ENCODE measurements at places on chromosomes 12 and 14.

DNA sequence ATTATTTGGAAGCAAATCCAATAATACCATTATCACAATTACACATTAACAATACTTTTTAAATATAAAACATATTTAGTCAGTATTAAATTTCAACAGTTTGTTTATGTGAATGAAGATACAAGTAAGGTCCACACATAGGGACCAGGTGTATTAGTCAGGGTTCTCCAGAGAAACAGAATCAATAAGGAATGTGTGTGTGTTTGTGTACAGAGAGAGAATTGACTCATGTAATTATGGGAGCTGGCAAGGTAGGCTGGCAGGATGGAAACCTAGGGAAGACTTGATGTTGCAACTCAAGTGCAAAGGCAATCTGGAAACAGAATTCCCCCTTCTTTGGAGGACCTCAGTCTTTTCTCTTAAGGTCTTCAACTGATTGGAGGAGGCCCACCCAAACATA is 123.2 kb upstream of the OTX2 start:
- DNase-seq, result no peak

- DNase-seq, result no peak
Measured at GRCh38 chr14:62251237-62251636, 489.0 kb downstream of the SNAPC1 start.

GRCh38 chr14:103195828-103196615 is 72.8 kb downstream of the TNFAIP2 start:
- no peak for DNase-seq

- DNase-seq, result no peak
Measured at GRCh38 chr12:91630083-91630482, 447.5 kb upstream of the DCN start.

GRCh38 chr12:51320695-51321320 is 3.2 kb downstream of the BIN2 start:
- no peak for DNase-seq

GRCh38 chr12:127286281-127286680 is 980.7 kb upstream of the TMEM132C start:
- no peak for DNase-seq

GRCh38 chr12:988646-989045 is 2.4 kb upstream of the ERC1 start:
- no peak for DNase-seq

GRCh38 chr12:63963868-63964267 is 119.4 kb downstream of the SRGAP1 start:
- no peak for DNase-seq

DNA sequence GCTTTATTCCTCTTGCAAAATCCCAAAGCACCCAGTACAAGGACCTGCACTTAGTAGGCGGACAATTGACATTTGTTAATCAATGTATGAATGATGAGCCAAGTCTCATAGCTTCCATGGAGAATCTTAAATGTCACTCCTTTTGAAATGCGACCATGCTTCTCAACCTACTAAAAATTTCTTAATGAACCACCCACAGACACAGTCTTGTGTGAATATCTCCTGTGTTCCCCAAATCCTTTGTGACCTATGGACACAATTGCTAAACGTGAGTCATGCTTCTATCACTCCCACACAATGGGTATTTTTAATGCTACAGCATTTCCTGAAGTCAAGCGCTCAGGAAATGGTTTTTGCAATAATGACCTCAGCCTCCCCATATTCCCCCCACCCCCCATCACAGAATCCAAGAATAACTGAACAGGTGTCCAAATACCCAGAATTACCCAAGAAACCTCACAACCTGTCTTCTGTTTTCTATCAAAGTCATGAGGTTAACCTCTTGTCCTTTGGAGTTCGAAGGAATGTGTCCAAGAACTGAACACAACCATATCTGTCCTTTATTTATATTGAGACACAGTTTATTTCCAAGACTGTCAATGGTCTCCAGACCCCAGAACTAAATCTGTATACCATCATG is 163.6 kb upstream of the PLEKHG7 start:
- DNase-seq, result no peak
